ENCODE measurements at places on chromosomes 3 and 15.

GRCh38 chr3:188164248-188164687 lies 10.3 kb downstream of the LPP start:
- peak; percentile 55 for DNase-seq

- DNase-seq: no peak
Measured at GRCh38 chr15:62828364-62828763, 214.2 kb upstream of the TPM1 start.

- no peak for DNase-seq
Measured at GRCh38 chr3:150635076-150635475, 32.0 kb downstream of the SELENOT start.

GRCh38 chr3:33949074-33949473 lies 150.6 kb downstream of the PDCD6IP start:
- DNase-seq: no peak

GRCh38 chr15:49423021-49423420 lies at the start of gene FGF7:
Gene FGF7, plus strand, starts transcription at chr15:49423242. Its CDS starts 1,056 bp downstream, at chr15:49424298.
- no peak for DNase-seq

- no peak for DNase-seq
Measured at GRCh38 chr3:59185591-59186369, 136.0 kb upstream of the CFAP20DC start.

GRCh38 chr3:180882115-180882514 lies 30.4 kb upstream of the FXR1 start:
- DNase-seq: no peak

DNA sequence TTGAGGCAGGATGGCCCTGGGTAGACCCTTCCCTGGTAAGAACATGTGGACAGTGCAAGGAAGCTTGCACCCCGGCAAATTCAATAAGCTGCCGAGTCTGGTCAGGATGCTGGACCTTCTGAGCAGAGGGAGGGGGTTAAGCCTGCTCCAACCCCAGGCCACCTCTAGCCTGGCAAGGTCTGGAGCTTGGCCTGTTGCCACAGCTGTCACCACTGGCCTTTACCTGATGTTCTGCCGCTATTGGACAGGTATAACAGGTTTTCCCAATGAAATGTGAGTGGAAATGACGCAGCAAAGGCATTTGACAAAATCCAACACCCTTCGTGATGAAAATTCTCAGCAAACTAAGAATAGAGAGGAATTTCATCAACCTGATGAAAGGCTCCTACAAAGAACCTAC lies 699 bp upstream of the MESP1 start:
- no peak for DNase-seq

DNA sequence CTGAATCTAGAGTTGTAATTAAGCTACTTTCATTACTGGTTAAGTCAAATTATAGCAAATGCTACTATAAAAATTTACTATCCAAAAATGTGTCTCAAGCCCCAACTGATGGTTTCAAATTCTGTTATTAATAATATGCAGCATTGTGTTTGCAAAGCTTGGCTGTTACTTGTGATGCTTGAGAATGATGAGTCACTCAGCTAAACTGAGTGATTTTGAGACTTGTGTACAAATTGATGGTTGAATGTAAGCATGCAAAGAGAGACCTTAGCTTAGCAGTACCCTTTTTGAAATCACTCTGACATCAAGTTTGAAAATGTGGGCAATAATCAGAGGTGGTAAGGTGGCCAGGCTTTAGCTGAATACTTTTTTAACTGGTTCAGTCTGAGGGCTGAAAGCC lies 27.6 kb downstream of the OPA1 start:
- no peak for DNase-seq

GRCh38 chr3:187648177-187648576 lies 22.0 kb downstream of the SST start:
- no peak for DNase-seq

DNA sequence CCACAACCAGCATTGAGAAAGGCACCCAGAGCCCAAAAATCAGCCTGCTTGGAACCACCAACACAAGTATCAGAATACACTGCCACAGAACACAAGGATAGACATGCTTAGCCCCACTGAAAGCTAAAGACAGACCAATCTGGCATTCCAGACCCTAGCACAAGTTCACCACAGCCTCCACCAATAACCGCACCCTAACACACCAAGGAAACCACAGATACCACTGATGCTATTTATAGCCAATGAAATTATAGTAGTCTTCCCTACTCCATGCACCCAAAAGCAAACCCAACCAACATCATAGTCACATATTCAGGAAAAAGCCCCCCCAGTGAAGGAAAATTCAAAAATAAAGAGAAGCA lies 83.9 kb upstream of the STT3B start:
- DNase-seq: no peak

GRCh38 chr15:99967841-99968371 lies 234.7 kb upstream of the LYSMD4 start:
- DNase-seq: no peak

DNA sequence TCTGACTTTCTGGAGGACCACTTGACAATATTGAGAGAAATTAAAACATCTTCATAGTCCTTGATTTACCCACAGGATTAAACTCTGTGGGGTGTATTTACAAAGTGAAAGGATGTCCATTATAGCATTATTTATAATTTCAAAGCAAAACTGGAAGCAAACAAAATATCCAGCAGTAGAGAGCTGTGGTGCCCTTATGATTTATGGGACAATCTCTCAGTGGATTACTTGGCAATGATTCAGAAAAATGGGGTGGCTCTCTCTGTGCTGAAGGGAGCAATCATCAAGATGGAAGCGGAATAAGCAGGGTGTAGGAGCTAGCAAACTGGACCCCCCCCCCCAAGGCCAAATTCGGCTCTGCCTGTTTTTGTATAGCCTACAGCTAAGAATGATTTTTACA lies 9.0 kb downstream of the PPCDC start:
- no peak for DNase-seq

DNA sequence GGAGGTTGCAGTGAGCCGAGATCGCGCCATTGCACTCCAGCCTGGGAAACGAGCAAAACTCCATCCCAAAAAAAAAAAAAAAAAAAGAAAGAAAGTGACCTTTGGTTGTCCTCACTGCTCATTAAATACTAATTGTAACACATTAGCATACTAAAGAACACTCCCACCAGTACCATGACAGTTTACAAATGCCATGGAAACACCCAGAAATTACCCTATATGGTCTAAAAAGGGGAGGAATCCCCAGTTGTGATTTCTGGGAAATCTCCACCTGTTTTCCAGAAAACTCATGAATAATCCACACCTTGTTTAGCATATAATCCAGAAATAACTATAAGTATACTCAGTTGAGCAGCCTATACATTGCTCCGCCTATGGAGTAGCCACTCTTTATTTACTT lies 23.5 kb upstream of the INO80 start:
- DNase-seq: no peak

DNA sequence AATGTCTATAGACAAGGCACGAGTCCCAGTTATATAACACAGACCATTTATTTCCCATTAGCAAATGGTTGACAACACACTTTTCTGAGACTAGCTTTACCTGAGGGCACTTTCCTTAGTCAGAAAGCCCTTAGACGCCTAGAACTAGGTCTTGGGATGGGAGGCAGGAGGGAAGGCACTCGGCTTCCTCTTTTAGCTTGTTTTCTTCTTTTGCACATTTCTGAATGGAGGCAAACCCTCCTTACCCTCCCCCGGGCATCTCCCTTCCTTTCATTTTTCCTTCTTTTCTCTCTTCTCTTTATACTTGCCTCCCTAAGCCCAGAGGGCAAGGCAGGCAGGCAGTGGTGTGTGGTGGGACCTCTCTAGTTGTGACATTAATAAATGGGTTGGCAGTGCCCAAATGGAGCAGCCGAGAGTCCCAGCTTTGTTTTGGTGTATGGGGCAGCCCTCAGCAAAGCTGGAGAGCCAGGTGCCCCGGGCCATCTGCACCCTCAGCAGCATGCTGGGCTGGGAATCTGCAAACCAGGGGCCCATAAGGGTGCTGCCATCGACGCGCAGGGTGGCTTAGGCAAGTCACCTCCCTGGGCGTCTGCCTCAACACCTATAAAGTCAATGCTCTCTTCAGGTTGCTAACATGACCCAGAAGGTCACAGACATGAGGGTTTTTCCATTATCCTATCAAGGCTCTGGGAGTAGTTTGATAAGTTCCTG lies 21.1 kb upstream of the BCL2L10 start:
- no peak for DNase-seq

DNA sequence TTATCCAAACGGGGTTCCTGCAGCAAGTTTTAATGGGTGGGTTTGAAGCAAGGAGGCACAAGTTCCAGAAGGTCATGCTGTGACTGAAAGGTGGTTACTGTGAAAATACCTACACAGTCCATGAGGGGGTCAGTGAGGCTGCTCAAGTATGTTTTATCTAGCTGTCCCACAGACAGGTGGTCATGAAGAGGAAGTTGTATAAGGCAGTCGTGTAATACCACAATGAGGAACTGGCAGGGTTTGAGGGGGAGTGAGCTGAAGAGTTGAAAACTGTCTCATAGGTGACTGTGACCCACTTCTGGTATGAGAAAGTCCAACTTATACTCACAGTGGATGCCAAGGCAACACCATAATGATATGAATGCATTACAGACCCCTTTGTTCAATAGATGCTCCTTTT lies 856.8 kb downstream of the OTOL1 start:
- no peak for DNase-seq
